Pancreas (tissue), 10 donors: ENCODE measurements at places on chromosomes 13 and 19. TPM values are rescaled to one million over a fixed set of nuclear protein-coding genes. Genes with fewer than 3 reads are reported as not detected.

DNA sequence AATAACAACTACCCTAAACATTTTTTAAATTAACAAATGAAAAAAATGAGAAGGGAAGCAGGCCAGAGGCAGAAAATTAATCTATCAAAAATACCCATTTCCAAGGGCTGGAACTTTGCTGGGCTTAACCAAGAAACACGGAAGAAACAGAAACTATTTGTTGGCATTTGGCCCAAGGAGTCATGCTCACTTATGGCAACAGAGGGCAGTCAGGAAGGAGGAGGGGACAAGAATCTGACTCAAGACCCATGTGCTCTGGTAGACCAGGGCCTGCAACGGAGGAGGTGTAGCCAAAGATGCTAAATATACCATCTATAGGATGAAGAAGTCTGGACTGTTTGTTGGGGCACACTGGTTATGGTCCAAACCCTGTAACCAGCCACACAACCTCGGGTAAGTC is 496.7 kb downstream of the COG6 start:
- no peak for DNase-seq

GATAD2A gene
- 51.8 TPM for total RNA-seq

DNA sequence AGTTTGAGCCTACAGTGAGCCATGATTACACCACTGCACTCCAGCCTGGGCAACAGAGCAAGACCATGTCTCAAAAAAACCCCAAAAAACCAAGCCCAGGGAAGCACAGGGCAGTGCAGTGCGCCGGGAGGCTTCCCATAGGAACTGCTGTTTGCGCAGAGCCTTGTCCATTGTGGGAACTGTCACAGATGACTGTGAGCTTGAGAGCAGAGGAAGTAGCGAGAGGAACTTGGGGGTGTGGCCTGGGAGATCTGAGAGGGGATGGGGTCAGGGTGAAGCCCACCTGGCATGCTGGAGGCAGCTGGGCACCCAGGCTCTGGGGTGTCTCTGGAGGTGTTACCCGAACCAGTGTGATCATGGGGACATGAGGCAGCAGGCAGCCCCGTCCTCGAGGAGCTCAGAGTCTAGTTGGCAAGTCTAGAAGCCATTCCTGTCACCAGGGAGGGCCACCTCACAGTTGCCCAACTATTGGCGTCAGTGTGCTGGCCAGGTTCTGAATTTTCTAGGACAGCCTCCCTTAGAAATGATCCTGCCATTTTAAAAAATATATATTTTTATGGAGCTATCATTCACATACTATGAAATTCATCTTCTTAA is 10.4 kb downstream of the KDM4B start:
- DNase-seq, result peak; percentile 38

ADM5 gene
- 0.59 TPM for total RNA-seq

DNA sequence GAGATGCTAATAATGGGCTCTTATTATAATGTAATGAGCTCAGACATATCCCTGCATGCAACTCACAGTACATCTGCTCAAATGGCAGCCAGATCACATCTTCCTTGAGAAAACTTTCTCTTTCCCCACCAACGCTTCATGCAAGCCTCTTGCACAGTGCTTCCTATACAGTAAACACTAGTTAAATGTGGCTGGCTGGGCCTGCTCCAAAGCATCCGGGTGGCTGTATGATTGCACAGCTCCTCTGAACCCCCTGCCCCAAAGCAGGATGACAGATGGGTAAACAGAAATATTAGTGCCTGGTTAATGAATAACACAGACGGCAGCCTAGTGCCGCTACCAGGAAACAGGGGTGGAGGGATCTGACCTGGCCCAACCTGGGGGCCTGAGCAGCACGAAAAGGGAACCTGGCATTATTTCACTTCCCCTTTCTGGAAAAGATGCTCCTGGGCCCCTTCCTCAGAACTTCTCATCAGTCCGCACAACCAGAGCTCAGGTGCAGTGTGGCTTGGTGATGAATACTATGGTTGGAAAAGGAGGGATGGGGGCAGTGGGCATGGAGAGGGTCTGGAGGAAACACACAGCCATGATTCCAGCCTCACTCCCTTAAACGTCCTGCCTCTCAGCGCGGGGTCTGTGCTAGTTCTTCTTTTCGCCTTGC is 10.8 kb downstream of the FFAR2 start:
- peak; percentile 67 for DNase-seq

GRCh38 chr13:90866006-90866405 is 481.5 kb upstream of the MIR17HG start:
- DNase-seq, result no peak

LRG1 gene
- total RNA-seq, result 25.0 TPM

- no peak for DNase-seq
Measured at GRCh38 chr19:49999371-50000010, 25.7 kb downstream of the VRK3 start.

GRAMD1A gene
- 97.2 TPM for total RNA-seq

PRR22 gene
- 1.3 TPM for total RNA-seq

DNA sequence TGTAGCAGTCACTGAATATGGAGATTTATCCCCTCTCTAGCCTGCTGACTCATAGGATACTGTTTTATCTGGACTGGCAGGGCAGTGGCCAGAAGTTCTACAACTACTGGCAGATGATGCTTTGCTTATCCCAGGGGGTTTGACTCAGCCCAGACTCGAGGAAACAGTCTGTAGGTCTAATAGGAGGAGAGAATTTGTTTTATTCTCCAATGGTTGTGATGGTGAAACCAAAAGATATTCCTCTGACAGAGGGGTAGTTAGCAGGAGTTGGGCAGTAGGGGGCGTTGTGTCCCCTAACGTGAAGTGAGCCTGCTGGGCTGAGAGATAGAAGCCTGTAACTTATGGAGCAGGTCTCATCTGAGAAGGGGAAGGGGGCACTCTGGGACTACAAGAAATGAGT is 74.9 kb downstream of the WTIP start:
- no peak for DNase-seq

- no peak for DNase-seq
Measured at GRCh38 chr13:111584870-111585269, 264.4 kb downstream of the TEX29 start.

DNA sequence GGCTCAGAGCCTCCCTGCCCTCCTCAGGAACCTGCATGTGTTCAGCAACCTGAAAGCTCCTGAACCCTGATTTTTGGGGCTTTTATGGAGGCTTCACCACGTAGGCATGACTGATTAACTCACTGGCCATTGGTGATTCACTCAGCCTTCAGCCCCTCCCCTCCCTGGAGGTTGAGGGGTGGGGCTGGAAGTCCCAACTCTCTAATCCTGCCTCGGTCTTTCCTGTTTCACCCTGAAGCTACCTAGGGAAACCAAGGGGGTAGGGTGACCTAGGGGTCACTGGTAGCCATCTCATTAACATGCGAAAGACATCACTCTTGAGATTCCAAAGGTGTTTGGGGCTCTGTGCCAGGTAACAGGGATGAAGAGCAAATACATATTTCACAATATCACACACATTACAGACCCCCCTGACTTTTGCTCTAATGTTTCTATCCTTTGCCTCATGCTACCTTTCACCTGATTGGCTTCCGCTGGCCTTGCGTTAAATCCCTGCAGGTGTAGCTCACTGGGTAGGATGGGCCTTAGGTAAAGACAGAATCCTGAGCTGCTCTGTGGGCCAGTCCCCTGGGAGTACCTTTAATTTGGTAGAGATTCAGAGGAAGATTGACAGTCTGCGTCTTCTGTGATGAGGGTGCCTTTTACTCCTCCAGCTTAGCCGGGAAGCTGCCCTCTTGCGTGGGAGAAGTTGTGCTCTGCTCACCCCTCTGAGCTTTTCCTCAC is 260.6 kb downstream of the ATP8A2 start:
- no peak for DNase-seq

DNA sequence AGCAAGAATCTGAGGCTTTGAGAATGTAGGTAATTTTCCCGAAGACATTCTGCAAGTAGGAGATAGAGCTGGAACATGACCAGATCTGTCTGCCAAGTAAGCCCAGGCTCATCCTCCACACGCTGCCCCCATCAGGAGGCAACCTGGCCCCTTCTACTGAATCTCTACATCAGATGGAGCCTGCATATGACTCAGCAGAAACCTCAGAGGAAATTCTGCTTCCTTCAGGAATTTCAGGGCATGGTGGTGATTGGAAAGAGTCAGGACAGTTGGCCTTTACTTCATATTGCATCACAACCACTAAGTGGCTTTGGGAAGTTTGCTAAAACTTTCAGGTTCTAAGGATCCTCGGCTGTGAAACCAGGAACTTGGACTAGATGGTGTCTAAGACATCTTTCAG is 85.2 kb downstream of the LRRC63 start:
- no peak for DNase-seq

DNA sequence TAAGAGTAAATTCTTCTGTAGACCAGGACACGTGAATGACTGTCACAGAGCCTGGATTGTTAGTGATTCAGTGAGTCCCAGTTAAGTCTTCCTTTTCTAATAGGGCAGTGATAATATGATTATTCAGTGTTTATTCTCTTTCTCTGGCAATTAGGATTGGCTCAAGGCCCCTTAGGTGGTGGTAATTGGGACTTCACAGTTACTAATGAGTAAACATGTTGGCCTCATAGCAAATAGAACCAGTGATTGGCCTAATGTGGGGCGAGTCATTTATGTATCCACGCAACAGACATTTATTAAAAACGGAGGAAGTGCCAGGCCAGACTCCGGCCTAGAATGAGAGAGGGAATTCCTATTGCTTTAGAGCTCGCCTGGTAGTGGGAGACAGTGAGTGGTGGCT is 72.4 kb downstream of the SHISA2 start:
- no peak for DNase-seq

ZNF729 gene
- not detected for total RNA-seq

- no peak for DNase-seq
Measured at GRCh38 chr13:99911965-99912566, 59.5 kb downstream of the ZIC5 start.
